Activated T-helper 1 cell treated with anti-CD3 and anti-CD28 coated beads, Interleukin-12 subunit alpha, Interleukin-12 subunit beta, Interleukin-2, Interleukin-4 antibody, amounts not matched to agents 30 ng/mL and 10 ng/mL and 1 ng/mL, durations not matched to agents 14 hours and 24 hours and 36 hours (primary cell): ENCODE measurements at places on chromosomes 5 and 9. TPM values are rescaled to one million over a fixed set of nuclear protein-coding genes. Genes with fewer than 3 reads are reported as not detected.

DNA sequence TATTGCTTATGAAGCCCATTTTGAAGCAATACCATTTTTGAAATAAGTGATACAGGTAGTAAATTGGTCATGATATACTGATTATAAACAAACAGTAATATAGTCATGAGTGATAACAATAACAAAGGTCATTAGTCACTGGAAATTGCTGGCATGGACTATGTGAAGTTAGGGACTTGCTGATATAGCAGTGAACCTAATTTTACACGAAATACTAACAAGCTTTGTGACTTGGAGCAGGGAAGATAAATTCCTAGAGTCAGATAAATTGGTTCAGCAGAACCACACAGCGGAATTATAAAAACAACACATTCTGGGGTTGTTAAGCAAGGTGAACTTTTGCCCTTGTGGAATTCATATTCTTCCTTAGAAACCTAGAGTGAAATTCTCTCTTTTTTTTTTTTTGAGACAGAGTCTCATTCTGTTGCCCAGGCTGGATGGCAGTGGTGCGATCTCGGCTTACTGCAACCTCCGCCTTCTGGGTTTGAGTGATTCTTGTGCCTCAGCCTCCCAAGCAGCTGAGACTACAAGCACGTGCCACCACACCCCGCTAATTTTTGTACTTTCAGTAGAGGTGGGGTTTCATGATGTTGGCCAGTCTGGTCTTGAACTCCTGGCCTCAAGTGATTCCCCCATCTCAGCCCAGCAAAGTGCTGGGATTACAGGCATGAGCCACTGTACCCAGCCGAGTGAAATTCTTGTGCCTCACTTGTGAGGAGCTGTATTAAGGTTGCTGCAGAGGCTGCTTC is 6.0 kb downstream of the UGCG start:
- DNase-seq = no peak

DNA sequence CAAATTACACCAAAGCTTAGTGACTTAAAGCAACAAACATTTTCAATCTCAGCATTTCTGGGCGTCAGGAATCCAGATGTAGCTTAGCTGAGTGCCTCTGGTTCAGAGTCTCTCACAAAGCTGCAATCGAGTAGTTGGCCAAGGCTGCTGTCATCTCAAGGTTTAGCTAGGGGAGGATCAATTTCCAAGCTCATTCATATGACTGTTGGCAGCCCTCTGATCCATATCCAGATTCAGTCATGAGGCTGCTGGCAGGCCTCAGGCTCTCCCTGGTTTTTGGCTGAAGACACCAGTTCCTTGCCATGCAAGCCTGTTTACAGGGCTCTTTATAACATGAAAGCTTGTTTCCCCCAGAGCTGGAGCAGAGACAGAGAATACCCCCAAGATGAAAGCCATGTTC is 419.5 kb upstream of the TLE4 start:
- no peak for DNase-seq

CDC20B gene
- total RNA-seq = not detected in 2 replicates

GRCh38 chr9:84667571-84668195 is 1.8 kb upstream of the NTRK2 start:
- no peak for DNase-seq

DNA sequence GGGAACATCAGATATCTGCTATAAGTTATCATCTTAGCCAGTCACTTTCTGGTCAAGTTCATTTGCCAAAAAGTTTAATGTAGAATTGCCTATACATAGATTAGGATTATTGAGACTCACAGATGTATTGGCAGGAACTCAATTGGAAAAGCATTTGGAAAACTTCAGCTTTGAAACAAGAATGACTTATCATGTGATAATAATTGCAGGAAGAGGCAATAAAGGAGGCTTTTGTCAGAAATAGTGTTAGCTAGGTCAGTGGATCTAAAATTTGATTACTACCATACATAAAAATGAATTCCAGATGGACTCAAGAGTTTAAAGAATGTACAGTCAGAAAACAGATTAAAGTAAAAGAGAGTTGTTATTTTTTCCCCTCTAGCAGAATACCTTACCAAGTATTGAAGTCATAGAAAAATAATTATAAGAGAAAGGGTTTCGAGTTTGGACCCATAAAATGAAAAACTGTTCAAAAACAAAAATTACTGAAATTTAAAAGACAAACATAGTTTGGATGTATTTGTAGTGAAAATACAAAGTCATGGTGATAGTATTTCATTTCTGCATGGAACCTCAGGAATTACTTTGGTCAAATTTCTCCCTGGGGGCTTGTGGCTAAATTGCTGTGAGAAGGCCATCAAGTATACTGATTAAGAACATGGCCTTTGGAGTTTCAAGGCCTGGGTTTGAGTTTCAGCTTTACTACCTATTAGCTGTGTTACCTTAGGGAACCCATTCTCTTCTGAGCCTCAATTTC is 159.9 kb downstream of the TMEM38B start:
- DNase-seq = no peak

- DNase-seq = peak; percentile 59
Measured at GRCh38 chr5:116574367-116575325, at the start of gene SEMA6A. SEMA6A (minus strand) TSS chr5:116574823; CDS start chr5:116504944, 69,879 bp downstream.

GRCh38 chr5:78570646-78571045 is 77.9 kb downstream of the LHFPL2 start:
- no peak for DNase-seq

- DNase-seq = no peak
Measured at GRCh38 chr5:130955041-130955440, 210.0 kb downstream of the HINT1 start.

GRCh38 chr5:128870373-128870772 is 94.9 kb upstream of the SLC27A6 start:
- no peak for DNase-seq

ADGRD2 gene
- total RNA-seq = not detected in 2 replicates

PCDHGA1 gene
- total RNA-seq = 0.10 TPM in 2 replicates

DNA sequence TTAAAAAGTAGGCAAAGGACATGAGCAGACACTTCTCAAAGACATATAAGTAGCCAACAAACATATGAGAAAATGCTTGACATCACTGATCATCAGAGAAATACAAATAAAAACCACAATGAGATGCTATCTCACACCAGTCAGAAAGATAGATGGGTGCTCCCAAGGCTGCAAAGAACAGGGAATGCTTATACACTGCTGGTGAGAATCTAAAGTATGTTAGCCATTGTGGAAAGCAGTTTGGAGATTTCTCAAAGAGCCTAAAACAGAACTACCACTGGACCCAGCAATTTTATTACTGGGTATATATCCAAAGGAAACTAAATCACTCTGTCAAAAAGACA is 154.2 kb downstream of the NDUFS4 start:
- no peak for DNase-seq

MUSK gene
- total RNA-seq = not detected in 2 replicates

SCAI gene
- 10.0 and 11.7 TPM in 2 replicates for total RNA-seq

NSG2 gene
- not detected in 2 replicates for total RNA-seq

GRCh38 chr9:16294133-16294770 is 576.2 kb downstream of the BNC2 start:
- no peak for DNase-seq

PIP5K1B gene
- total RNA-seq = 77.4 and 78.5 TPM in 2 replicates

DNA sequence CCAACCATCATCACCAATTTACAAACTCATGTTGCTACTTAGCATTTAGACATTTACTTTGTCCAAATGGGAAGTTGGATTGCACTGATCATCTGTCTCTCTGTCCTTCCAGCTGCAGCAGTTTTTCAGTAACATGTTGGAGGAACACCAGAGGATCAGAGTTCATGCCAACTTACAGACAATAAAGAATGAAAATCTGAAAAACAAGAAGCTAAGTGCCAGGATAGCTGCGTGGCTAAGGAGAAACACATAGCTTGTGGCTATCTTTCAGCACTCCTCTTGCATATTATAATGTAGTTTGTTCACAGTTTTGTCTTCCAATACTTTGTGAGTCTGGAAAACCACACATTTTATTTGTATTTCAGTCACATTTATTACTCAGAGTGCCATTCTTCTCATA is 6.4 kb upstream of the ARL14EPL start:
- DNase-seq = no peak
